ENCODE measurements at places on chromosomes 2 and 18.
A peak's percentile ranks its signal among the peaks of the same experiment; 100 is the strongest.

DNA sequence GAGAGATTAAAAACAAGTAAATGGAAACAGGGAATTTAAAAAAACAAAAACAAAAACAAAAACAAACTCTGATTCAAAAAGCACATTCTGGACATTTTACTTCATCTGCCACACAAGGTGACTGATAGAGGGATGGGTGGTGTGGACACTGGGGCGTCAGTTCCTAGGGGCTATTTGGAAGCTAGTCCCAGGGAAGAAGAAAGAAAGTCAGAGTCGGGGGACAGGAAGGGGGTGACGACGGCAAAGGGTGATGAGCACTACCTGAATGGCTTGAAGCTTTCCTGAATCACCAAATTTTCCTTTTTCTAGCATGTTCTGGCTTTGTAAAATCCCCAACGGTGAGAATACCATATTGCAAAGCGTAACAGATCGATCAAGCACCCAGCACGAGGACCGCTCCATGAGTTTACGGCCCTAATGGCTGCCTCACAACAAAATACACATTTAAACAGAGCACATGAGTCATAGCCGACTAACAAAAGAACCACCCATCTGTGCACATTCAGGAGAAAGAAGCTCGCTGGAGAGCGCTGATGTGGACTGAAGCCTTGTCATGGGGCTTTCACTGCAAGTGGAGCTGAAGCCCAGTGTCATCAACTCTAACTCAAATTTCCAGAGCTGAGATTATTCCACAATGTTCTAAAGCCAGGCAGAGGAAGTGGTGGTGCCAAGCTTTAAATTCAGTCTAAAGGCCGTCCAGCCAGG, 178.9 kb downstream of the LNPK start:
- DNase-seq: no peak

- no peak for DNase-seq
These were observed 206.6 kb downstream of the ACKR3 start for GRCh38 chr2:236776206-236776605.

GRCh38 chr18:55249550-55249949, 290.3 kb upstream of the CCDC68 start:
- no peak for DNase-seq

DNA sequence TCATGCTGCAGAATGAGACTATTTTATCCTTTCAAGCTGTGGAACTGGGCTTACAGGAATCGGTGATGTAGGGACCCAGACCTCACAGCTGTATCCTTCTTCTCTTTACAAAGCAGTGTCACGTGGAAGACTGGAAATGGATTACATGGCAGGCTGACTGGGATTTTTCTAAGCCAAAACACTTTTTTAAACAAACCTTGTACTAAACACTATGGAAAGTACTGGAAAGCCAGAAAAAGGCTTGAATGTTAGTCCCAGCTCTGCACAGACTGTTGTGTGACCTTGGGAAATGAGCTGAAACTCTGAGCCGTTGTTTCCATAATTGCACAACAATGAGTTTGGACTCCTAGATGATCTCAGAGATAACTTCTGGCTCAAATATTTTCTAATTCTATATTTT, 7.6 kb upstream of the ADAM23 start:
- no peak for DNase-seq

DNA sequence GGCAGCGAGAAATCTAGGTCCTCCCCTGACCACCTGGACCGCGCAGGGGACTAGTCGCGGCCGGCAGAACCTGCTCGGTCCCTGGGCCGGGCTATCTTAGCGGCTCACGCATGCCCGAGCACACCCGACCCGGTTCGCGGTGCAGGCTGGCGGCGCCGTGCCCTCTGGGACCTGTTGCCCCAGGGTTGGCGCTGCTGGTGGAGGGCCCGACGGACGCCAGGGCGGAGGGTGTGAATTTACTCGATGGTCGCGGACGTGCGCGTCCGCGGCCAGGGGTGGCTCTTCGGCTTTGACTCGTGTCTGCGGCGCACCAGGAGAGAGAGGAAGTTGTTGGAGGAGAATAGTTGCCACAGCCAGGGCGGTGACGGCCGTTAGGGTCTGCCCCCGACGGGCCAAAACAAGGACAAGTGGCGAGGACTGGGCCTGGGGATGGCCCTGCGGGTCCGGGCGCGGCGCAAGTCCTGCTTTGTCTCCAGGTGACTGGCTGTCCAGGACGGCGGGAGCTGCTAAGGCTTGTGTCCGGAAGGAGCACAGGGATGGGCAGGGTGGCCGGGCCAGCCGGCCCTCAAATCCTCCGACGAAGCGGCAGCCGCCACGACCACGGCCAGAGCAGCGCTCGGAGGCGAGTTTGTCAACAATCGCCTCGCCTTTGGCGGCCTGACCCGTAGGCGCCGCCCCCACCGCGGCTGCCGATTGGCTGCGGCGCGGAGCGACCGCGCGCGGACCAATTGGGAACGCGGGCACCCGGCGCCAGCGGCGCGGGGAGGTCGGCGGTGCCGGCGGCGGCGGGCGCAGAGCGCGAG, 1.3 kb downstream of the BCL2L11 start:
- peak; percentile 84 for DNase-seq

DNA sequence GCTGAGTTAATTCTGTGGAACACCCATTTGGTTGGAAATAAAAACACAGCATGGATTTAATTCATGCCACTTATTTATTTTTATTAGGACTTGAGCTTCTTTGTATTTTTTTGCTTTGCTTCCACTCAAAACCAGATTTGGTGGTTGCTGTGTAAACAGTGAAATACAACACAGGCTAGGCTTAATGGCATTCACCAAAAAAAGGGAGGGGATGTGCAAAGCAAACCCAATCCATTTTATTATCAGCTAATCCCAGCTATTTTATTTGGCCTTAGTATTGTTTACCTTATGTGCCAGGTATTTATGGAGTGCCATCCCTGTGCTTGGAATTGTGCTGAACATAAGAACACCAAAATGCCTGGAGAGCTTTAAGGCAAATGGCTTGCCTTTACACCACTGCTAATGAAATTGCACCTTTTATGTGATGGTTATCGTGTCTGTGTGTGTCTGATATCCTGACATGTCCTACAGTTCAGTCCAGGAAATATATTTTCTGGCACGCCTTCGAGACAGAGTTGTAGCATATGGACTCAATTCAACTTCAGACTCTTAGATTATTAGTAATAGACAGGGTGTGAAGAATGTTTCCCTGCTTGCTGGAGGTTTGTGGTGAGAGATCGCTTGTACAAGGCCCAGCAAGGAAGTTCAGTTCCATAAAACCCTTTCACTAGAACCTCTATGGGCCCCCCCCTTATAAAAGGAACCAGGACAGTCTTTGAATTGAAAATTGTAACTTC, 99.6 kb downstream of the PRPF40A start:
- DNase-seq: peak; percentile 69

DNA sequence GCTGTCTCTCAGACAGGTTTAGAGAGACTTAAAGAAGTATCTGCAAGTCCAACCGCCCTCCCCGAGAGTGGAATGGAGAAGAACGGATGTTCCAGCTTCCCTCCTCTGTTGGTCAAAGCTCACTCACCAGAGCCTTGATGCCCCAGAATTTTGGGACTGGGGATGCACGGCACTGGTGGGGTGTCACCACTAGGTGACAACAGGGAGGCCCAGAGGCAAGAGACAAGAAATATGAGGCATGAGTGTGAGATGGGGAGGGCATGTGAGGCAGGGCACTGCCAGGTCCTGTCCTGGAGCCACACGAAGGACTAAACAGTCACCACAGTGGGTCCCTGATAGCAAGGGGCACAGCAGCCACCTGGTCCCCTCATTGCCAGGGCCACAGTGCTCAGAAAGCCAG, 35.1 kb upstream of the SH3BP4 start:
- no peak for DNase-seq

- DNase-seq: no peak
These were observed 17.4 kb downstream of the CASP10 start for GRCh38 chr2:201200345-201200744.

- DNase-seq: peak; percentile 18
These were observed 37.7 kb upstream of the INHBB start for GRCh38 chr2:120308038-120308910.

GRCh38 chr18:61471541-61471940, 138.3 kb downstream of the CDH20 start:
- DNase-seq: peak; percentile 35

DNA sequence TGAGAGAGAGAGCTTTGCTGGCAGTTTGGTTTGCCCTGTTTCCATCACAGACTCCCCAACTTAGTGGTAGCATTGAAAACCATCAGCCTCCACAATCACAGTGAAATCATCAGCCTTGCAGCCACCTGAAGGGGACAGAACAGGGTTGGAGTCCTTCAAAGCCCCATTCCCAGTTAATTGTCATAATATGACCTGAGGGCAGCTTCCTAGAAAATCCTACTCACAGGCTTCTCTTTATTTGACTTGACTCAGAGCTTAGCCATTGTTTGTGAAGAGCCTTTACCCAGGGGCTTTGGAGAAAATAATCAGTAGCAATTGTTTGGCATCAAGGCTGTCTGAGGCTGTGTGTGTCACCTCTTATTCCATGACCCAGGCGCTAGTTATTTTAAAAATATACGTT, 308.7 kb downstream of the CBLN2 start:
- no peak for DNase-seq

GRCh38 chr2:238133499-238134392, 4.7 kb upstream of the KLHL30 start:
- DNase-seq: no peak

DNA sequence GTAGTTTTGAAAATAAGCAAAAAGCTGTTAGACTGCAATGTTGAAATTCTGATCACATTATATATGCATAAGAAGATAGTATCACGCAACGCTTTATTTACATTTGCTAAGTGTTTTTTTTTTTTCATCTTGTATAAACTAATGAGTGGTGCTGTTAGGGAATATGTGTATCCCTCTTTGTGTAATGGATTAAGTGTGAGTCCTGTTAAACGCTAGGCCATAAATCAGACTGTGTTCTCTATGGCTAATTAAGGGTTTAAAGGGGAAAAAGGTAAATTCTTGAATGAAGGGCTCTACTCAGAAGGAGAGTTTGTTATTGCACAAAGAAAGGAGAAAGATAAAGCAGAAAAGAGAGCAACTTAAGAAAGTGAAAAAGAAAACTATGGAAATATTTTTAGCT, 4.8 kb upstream of the ASXL3 start:
- DNase-seq: no peak

DNA sequence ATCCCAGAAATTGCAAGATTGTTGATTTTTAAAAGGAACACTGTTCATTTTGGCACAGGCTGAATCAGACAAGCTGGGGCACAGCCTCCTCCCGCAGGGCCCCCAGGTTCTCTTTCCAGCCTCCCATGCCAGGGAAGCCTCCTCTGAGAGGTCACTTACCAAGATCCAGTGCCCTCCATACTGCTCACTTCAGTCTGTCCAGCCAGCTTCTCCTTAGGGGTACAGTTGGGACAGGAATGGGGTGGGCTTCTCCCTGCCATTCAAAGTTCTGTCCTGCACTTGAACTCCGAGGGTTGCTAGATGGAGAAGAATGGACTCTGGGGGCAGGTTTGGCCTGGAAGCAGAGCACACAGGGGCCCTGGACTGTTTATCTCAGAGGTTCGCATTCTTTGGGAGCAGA, 7.5 kb upstream of the CYP26B1 start:
- no peak for DNase-seq

GRCh38 chr18:56580026-56580425, 58.4 kb downstream of the TXNL1 start:
- DNase-seq: no peak

DNA sequence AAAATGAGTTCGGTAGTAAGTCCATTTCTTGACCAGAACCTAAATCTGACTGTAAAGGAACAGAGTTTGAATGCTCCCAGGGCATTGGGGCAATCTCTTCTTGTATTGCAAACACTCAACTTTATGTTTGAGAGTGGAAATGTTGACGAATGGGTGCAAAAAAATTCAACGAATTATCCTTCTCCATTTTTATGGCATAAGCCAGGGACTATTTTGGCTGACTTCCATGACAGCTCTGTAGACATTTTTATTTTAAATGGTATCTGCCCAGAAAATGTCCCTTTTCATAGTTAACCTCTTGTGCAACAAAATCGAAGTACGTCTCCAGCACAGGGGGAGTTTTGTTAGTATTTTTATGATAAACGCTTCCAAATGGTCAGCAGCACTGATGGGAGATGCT, 3.7 kb downstream of the MLPH start:
- no peak for DNase-seq

DNA sequence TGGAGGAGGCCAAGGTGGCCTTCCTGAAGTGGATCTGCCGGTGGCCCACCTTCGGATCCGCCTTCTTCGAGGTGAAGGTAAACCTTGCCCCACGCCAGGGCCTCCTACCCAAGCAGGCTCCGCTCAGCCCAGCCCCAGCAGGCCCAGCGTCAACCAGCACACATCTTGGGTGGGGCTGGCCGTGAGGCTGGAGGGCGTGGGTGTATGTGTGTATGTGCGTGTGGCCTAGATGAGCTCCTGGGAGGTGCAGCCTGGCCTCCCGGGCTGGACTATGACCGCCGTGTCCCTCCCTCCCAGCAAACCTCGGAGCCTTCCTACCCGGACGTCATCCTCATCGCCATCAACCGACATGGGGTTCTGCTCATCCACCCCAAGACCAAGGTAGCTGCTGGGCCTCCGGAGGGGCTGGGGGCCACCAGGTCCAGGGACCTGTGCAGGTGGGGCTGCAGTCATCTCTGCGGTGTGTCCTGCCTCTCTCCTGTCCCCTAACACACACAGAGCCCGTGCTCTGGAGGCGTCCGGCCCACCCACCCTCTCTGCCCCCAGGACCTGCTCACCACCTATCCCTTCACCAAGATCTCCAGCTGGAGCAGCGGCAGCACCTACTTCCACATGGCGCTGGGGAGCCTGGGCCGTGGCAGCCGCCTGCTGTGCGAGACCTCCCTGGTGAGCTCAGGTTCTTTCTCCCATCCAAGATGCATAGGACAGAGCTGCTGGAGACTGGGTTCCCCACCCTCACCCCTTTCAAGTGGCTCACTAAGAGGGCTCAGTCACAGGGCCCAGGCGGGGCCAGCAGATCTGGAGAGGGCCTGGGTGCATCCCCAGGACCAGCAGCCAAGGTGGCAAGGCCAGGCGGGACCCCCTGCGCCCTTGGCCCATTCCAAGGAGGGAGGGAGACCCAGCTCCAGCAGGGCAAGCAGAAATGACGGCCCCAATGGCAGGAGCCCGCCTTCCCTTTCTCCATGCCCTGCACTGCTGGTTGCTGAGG, 9.4 kb upstream of the GPR17 start:
- DNase-seq: no peak

- no peak for DNase-seq
These were observed 56.2 kb downstream of the UXS1 start for GRCh38 chr2:106137731-106138521.

DNA sequence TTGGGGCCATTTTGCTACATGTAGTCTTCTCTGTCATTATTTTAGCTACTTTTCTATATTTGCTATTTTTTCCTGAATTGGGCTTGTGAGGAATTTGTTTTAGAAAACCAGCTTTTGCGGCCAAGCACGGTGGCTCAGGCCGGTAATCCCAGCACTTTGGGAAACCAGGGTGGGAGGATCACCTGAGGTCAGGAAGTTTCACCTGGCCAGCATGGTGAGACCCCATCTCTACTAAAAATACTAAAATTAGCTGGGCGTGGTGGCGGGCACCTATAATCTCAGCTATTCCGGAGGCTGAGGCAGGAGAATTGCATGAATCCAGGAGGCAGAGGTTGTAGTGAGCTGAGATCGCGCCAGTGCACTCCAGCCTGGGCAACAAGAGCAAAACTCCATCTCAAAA, 4.7 kb downstream of the SEPTIN2 start:
- no peak for DNase-seq

GRCh38 chr2:234212534-234212933, 162.0 kb downstream of the SPP2 start:
- no peak for DNase-seq

- peak; percentile 73 for DNase-seq
These were observed at the start of gene LYPD6 for GRCh38 chr2:149330127-149331022. Gene LYPD6, plus strand, starts transcription at chr2:149330587. Its CDS starts 107,122 bp downstream, at chr2:149437709.
